ENCODE measurements at places on chromosomes 2 and 18. TPM values are rescaled to one million over a fixed set of nuclear protein-coding genes. Genes with fewer than 3 reads are reported as not detected.

- no peak for DNase-seq
- no peaks in the 10 kb centered on the region for H3K4me1 ChIP-seq
- H3K36me3 ChIP-seq = no peaks in the 10 kb centered on the region
- no peak overlapping the region for H3K27ac ChIP-seq
These were observed 201.7 kb downstream of the NRP2 start for GRCh38 chr2:205883965-205884364.

The REG3G gene
- polyA plus RNA-seq = not detected

The DUSP19 gene
- 0.53 TPM for polyA plus RNA-seq

The ANKRD30BL gene
- polyA plus RNA-seq = 0.05 TPM

- H3K4me3 ChIP-seq = no peak overlapping the region
- H3K27ac ChIP-seq = no peak overlapping the region
- no peaks in the 10 kb centered on the region for H3K27me3 ChIP-seq
- H3K36me3 ChIP-seq = 0 out of 2 replicates have a peak, but pooled peaks cover 3% of the 10 kb centered on the region
These were observed 31.5 kb downstream of the ACSL3 start for GRCh38 chr2:222892321-222892720.

GRCh38 chr2:118942031-118942430 is at the start of gene MARCO:
MARCO (plus strand) TSS chr2:118942194; CDS start chr2:118942301, 107 bp downstream.
- H3K27ac ChIP-seq = no peak within 1 kb of the TSS
- no peaks in the 10 kb centered on the region for H3K27me3 ChIP-seq
- H3K36me3 ChIP-seq = no peaks in the 10 kb centered on the region
- DNase-seq = no peak

- no peaks in the 10 kb centered on the region for H3K4me1 ChIP-seq
- no peak overlapping the region for H3K27ac ChIP-seq
- no peaks in the 10 kb centered on the region for H3K36me3 ChIP-seq
- no peak overlapping the region for H3K4me3 ChIP-seq
These were observed 257.4 kb downstream of the DOK6 start for GRCh38 chr18:69658103-69658502.

GRCh38 chr2:196798980-196799379 is 503 bp downstream of the GTF3C3 start:
- no peaks in the 10 kb centered on the region for H3K4me1 ChIP-seq
- H3K36me3 ChIP-seq = peaks cover 25% of the 10 kb centered on the region
- H3K4me3 ChIP-seq = peak overlapping the region; percentile 72
- H3K27ac ChIP-seq = 0 out of 2 replicates have a peak overlapping the region, but pooled peaks have one; percentile 48
- no peaks in the 10 kb centered on the region for H3K27me3 ChIP-seq

- DNase-seq = no peak
- no peaks in the 10 kb centered on the region for H3K36me3 ChIP-seq
- H3K4me1 ChIP-seq = no peaks in the 10 kb centered on the region
These were observed 43.6 kb upstream of the TNP1 start for GRCh38 chr2:216903470-216903869.

DNA sequence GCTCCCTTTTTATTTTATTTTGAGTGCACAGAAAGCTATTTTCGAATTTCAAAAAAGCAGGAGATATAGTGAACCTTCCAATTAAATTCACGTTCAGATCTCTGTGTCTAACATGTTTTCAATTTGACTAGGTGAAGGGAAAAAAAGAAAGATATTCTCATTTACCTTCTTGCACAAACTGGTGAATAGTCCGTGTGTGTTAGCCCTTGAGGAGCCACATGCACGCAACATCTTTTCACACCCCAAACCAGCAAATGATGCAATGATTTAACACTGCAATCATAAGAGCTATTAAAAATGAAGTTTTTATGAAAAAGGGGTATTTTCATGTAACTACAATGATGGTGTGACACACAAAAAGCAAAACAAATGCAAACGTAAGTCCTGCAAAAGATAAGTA is 109.8 kb downstream of the CPO start:
- no peaks in the 10 kb centered on the region for H3K4me1 ChIP-seq
- H3K27ac ChIP-seq = no peak overlapping the region
- no peaks in the 10 kb centered on the region for H3K27me3 ChIP-seq
- H3K4me3 ChIP-seq = no peak overlapping the region
- no peak for DNase-seq

GRCh38 chr2:182436252-182436651 is 9.4 kb upstream of the PDE1A start:
- H3K36me3 ChIP-seq = no peaks in the 10 kb centered on the region
- no peaks in the 10 kb centered on the region for H3K4me1 ChIP-seq
- no peak for DNase-seq
- no peak overlapping the region for H3K27ac ChIP-seq
- no peaks in the 10 kb centered on the region for H3K27me3 ChIP-seq

DNA sequence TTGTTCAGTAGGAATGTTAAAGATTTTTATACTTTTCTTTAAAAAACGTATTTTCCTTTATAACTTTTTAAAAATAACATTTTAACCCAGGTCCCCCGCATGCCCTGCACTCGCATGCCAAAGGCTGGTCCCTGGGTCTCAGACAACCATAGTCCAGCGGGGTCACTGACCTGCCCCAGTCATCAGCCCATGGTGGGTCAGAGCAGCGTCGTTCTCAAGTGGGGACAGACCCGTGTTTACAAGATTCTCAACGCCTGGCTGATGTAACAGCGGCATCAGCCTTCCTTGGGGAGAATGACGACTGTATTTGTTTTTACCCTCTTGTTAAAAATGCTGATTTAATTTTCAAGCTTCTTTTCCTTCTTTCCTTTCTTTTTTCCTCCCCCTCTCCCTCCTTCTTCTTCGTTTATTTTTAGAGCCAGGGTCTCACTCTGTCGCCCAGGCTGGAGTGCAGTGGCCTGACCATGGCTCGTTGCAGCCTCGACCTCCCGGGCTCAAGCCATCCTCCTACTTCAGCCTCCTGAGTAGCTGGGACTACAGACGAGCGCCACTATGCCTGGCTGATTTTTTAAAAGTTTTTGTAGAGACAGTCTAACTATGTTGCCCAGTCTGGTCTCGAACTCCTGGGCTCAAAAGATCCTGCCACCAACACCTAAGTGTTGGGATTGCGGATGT is 1.0 kb upstream of the EFHD1 start:
- peaks cover 44% of the 10 kb centered on the region for H3K27me3 ChIP-seq
- H3K36me3 ChIP-seq = no peaks in the 10 kb centered on the region
- H3K4me1 ChIP-seq = peaks cover 9% of the 10 kb centered on the region
- DNase-seq = no peak

DNA sequence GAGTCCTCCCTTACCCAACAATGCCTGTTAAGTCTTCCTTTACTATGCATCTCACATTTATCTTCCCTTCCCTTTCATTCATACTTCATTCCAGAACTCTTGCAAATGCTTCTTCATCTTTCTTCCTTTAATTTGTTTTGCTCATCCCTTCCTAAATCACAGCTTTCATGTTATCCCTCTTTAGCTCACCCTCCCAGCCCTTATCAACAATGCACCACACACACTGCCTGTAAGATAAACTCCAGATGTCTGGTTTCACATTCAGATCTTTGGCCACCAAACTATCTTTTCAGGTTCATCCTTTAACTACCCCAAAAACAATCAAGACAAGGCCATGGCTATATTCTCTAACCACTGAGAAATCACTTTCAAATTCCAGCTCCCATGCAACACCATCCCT is 3.4 kb downstream of the CCDC93 start:
- H3K27ac ChIP-seq = no peak overlapping the region
- H3K4me3 ChIP-seq = no peak overlapping the region
- no peak for DNase-seq
- peaks cover 10% of the 10 kb centered on the region for H3K27me3 ChIP-seq
- no peaks in the 10 kb centered on the region for H3K4me1 ChIP-seq

GRCh38 chr18:4831791-4832375 is 365.2 kb downstream of the AKAIN1 start:
- H3K4me1 ChIP-seq = no peaks in the 10 kb centered on the region
- no peak for DNase-seq
- no peak overlapping the region for H3K4me3 ChIP-seq
- no peaks in the 10 kb centered on the region for H3K36me3 ChIP-seq

DNA sequence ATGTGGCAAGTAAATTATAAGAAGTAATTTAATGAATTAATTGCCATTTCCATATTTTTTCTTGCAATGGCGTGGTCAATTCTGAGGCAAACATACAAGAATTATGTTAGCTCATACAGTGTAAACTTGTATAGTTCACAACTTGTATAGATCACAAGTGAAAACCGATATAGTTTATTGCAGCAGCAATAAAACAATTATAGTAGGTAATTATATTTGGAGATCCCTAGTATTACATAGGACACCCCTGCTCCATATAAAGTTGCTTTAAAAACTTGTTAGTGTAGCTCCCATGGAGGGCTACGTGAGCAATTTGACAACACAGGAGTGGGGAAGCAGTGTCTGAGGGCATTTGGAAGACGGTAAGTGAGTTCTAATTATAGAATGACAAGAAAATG is 288.2 kb downstream of the SOCS6 start:
- H3K27ac ChIP-seq = no peak overlapping the region
- H3K27me3 ChIP-seq = no peaks in the 10 kb centered on the region
- no peaks in the 10 kb centered on the region for H3K4me1 ChIP-seq
- no peaks in the 10 kb centered on the region for H3K36me3 ChIP-seq

The CNTNAP5 gene
- polyA plus RNA-seq = 0.13 TPM

DNA sequence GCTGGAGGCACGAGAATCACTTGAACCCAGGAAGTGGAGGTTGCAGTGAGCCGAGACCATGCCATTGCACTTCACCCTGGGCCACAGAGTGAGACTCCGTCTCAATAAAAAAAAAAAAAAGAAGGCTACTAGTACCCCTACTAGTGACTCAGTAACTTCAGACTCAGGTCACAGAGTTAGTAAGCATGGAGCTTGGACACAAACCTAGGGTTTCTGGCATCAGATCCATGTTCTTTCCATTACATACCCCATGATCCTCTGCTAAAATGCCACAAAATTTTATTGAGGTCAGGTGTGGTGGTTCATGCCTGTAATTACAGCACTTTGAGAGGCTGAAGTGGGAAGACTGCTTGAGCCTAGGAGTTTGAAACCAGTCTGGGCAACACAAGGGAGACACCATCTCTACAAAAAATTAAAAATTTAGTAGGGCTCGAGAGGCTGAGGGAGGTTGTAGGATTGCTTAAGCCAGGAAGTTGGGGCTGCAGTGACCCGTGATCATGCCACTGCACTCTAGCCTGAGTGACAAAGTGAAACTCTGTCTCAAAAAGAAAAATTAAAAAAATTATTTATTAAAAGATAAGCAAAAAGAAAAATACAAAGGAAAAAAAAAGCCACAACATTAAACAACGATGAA is 45.1 kb downstream of the DHX57 start:
- H3K27ac ChIP-seq = no peak overlapping the region
- no peak for DNase-seq
- H3K36me3 ChIP-seq = peaks cover 21% of the 10 kb centered on the region
- H3K4me1 ChIP-seq = no peaks in the 10 kb centered on the region
- no peaks in the 10 kb centered on the region for H3K27me3 ChIP-seq
- no peak overlapping the region for H3K4me3 ChIP-seq

GRCh38 chr2:234003972-234004617 is 46.4 kb upstream of the SPP2 start:
- H3K4me3 ChIP-seq = no peak overlapping the region
- H3K27ac ChIP-seq = no peak overlapping the region
- H3K36me3 ChIP-seq = no peaks in the 10 kb centered on the region
- H3K4me1 ChIP-seq = no peaks in the 10 kb centered on the region
- DNase-seq = no peak

- no peak overlapping the region for H3K27ac ChIP-seq
- DNase-seq = no peak
- H3K36me3 ChIP-seq = no peaks in the 10 kb centered on the region
- no peak overlapping the region for H3K4me3 ChIP-seq
- no peaks in the 10 kb centered on the region for H3K27me3 ChIP-seq
These were observed 274.5 kb downstream of the PIK3C3 start for GRCh38 chr18:42229211-42230210.

The EIF2AK2 gene
- polyA plus RNA-seq = 6.8 TPM

DNA sequence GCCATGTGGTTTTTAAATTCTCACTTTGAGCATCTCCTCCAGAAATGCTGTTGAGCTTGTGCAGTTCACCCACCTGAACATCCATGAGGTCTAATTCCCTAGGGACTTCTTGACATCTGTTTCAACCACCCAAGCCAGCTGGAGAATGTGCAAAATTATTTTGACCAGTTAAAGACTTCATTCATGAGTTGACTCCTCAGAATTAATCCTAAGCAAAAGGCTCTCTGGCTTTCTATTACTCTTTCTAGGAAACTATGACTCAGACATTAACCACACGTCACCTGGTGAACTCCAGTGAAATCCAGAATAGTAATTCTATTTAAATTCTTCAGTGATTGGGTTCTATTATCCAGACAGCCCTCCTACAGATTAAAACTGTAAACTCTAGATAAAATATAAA is 247.5 kb downstream of the NBAS start:
- no peak overlapping the region for H3K4me3 ChIP-seq
- H3K27ac ChIP-seq = no peak overlapping the region
- no peaks in the 10 kb centered on the region for H3K27me3 ChIP-seq
- no peaks in the 10 kb centered on the region for H3K36me3 ChIP-seq

DNA sequence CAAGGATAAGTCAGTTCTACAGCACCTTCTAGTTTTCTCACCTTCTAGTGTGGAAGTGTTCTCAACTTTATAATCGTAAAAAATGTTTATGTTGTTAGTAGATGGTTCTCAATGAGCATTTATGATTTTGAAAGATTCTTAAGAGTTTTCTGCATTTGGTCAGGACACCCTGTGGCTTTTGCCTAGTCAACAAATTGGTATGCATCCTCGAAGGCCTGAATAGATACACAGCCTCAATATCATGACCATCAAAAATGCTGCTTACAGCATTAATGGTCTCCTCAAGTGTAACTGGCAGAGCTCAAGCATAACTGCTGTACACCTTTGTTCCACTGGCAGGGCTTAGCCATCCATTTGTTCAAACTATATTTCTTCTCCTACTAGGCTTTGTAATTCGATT is 96.7 kb downstream of the CRACDL start:
- no peak for DNase-seq
- H3K4me3 ChIP-seq = no peak overlapping the region
- no peaks in the 10 kb centered on the region for H3K36me3 ChIP-seq
- no peaks in the 10 kb centered on the region for H3K27me3 ChIP-seq
- H3K27ac ChIP-seq = no peak overlapping the region

DNA sequence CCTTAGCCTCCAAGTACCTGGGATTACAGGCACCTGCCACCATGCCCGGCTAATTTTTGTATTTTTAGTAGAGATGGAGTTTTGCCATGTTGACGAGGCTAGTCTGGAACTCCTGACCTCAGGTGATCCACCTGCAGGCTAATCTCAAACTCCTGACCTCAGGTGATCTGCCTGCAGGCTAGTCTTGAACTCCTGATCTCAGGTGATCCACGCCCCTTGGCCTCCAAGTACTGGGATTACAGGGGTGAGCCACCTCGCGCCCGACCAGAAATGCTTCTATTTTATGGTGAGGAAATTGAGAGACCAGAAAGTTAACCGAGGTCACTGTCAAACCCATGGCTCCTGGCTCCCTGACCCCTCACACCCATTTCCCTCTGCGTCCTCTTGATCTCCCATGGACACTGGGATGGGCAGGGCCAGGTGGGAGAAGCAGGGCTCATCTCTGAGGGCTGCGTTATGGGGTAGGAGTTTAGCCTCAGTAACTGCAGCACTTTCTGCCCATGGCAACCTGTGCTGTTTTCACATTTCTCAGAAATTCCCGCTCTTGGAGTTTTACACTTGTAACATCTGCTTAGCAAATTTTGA is 210.0 kb downstream of the AGAP1 start:
- H3K4me1 ChIP-seq = peaks cover 18% of the 10 kb centered on the region
- no peak for DNase-seq
- H3K27ac ChIP-seq = no peak overlapping the region

- no peaks in the 10 kb centered on the region for H3K36me3 ChIP-seq
- H3K4me1 ChIP-seq = no peaks in the 10 kb centered on the region
- no peak for DNase-seq
These were observed 85.2 kb downstream of the SLC4A10 start for GRCh38 chr2:161709428-161709827.

The CCDC102B gene
- polyA plus RNA-seq = 1.1 TPM

The SERPINB12 gene
- not detected for polyA plus RNA-seq
